ENCODE measurements at places on chromosomes 3 and 15.

GRCh38 chr3:149435996-149436885 is 38.3 kb upstream of the TM4SF4 start:
- DNase-seq, result no peak

GRCh38 chr3:126606001-126606400 is 47.3 kb upstream of the C3orf22 start:
- DNase-seq, result no peak

DNA sequence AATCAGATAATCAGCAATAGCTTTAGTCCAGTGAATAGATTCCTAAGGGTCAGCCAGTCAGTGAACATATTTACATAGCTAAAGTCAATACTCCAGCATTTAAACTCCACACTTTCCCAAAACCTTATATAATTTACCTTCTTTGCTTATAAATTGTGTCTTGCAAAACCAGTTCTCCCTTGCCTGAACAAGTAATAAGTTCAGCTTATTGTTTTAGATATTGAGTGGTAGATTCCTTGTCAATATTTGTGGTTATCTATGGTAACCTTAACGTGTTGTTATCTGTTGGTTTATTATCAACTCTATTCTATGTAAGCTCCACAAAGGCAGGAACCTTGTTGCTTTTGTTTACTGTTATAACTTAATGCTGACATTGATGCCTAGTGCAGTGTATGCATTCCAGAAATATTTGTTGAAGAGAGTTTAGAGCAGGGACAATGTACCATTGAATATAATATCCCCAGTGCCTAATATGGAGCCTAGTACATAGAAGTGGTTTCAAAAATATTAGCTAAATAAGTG is 24.0 kb downstream of the PLSCR5 start:
- no peak for DNase-seq

- DNase-seq, result no peak
Measured at GRCh38 chr3:30688776-30689641, 82.6 kb downstream of the TGFBR2 start.

DNA sequence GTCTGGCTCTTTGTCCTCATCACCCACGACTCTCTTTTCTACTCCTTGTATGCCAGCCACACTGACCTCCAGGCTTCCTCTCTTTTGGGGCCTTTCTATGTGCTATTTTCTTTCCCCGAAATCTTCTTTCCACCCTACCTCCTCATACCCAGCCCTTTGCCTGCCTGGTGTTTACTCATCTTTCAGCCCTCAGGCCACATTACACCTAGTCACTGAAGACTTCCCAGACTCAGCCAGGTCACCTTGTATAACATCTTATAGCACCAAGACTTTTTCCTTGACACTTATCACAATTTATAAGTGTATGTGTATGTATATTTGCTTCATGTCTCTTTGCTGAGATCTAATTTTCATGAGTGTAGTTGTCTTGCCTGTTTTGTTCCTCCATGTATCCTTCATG is 396.4 kb downstream of the NLGN1 start:
- no peak for DNase-seq

DNA sequence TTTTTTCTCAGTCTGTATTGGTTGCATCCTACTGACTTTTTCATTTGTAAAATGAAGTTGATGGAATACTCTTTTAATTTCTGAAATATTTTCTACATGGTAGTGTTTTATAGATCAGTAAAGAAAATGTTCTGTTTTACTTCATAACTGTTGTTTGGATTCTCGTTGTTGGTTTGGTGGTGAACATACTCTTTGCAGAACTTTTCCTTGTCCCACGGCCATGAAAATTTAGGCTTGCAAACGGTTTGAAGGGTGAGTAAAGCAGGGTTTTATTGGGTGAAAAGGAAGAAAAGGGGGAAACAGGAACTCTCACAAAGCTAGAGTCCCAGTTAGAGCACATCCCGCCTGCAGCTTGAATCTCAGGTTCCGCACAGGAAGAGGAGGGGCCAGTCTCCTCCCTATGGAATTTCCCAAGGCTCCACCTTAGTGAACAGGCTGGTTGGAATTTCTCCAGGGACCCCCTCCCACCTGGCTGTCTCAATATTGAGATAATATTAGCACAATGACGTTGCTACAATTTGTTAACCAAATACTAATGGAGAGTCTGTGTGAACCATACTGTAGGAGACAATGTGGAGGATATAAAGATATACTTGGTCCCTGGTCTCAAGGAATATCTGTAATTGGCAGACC is 5.6 kb downstream of the PDCD6IP start:
- no peak for DNase-seq

GRCh38 chr3:66483409-66483906 is 17.4 kb downstream of the LRIG1 start:
- peak; percentile 51 for DNase-seq

DNA sequence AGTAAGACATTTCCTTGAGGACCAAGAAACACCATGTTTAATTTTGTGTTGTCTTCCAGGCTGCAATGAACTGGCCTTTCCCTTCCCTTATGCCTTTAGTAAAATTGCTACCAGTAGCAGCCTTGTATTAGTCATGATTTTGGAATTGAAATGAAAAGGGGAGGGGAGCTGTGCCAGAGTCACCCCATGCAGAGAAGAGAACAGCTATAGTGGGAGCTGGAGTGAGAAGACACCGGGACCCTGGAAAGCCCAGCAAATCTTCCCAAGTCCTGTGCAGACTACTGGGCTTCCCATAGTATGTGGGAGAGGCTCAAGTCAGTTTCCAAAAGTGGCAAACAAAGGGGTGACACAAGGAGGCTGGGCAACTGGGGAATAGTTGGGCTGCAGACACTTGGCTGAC is 178.5 kb downstream of the NR1D2 start:
- no peak for DNase-seq

DNA sequence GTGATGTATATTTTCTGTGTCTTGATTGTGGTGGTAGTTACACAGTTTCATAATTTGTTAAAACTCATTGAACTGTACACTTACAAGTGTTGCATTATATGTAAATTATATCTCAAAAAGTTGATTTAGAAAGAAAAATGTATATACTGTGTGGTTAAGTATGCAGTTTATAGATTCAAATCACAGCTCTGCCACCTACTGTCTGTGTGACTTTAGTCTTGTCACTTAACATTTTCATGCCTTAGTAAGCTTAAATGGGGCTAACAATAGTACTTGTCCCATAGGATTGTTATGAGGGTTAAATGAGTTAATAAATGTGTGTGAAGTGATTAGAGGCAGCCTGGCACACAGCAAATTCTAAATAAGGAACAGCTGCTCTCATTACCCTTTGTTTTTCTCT is 120.9 kb upstream of the P2RY1 start:
- no peak for DNase-seq

DNA sequence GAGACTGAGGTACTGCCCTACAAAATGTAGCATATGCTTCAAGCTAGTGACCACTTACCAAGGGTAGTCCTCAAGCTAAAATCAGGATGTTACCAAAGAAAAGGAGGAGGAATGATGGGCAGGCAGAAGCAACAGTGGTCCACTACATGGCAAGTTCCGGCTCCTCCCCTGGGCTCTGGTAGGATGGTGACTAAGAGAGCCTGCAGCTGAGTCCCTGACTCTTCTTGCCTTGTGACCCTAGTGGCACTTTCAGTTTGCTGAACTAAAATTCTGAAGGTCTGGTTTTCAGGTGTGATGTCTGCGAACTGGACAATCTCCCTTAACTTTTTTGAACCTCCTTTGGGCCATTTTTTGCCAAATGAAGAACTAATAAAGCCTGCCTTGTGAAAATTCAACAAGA is 40.9 kb downstream of the MRPL46 start:
- no peak for DNase-seq

DNA sequence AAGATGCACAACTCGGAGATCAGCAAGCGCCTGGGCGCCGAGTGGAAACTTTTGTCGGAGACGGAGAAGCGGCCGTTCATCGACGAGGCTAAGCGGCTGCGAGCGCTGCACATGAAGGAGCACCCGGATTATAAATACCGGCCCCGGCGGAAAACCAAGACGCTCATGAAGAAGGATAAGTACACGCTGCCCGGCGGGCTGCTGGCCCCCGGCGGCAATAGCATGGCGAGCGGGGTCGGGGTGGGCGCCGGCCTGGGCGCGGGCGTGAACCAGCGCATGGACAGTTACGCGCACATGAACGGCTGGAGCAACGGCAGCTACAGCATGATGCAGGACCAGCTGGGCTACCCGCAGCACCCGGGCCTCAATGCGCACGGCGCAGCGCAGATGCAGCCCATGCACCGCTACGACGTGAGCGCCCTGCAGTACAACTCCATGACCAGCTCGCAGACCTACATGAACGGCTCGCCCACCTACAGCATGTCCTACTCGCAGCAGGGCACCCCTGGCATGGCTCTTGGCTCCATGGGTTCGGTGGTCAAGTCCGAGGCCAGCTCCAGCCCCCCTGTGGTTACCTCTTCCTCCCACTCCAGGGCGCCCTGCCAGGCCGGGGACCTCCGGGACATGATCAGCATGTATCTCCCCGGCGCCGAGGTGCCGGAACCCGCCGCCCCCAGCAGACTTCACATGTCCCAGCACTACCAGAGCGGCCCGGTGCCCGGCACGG is 991 bp downstream of the SOX2 start:
- no peak for DNase-seq

DNA sequence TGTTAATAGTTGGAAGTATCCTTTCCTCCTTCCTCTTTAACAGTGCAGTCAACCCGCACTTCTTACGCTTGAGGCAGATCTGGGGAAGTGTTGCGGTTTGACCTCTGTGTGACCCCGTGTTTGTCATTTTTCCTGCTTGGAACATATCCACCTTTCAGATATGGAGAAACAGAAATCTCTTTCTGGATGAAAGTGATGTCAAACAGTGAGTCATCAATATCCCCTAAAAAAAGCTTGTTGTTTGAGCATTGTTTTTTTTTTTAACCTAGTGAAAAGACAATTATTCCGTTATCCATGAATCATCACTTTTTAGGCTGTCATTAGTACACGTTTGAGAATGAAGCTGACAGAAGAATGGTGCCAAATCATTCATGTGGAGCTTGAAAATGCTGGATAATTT is 293.7 kb downstream of the ARPP21 start:
- no peak for DNase-seq

DNA sequence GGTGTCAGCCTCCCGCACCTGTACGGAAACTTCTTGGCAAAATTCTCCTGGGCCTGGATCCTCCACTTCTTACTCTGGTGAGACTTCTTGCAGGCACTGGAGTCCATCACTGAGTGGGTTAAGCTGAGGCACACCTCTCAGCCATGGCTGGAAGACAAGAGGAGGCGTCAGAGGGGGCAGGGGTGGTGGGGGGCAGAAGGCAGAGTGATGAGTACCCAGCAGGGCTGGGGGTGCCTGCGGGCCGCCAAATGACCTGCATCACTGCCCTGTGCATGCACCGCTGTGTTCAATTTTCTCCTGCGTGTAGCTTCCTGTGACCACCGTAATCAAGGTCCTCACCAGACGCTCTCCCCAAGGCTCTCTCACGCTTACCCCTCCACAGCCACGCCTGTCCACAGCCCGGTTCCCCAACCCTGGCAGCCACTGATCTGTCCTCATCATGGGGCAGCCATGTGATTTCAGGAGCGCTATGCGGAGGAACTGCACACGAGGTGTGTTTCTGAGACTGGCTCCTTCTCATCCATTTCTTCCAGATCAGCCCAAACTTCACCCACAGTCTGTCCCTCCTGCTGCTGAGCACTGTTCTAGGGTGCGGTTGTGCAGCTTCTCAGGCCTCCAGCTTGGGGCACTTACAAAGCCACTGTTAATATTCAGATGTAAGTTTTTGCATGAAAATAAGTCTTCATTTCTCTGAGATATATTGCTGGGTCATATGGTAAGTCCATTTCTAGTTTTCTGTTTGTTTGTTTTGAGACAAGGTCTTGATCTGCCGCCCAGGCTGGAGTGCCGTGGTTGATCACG is 5.2 kb downstream of the C3orf22 start:
- no peak for DNase-seq

DNA sequence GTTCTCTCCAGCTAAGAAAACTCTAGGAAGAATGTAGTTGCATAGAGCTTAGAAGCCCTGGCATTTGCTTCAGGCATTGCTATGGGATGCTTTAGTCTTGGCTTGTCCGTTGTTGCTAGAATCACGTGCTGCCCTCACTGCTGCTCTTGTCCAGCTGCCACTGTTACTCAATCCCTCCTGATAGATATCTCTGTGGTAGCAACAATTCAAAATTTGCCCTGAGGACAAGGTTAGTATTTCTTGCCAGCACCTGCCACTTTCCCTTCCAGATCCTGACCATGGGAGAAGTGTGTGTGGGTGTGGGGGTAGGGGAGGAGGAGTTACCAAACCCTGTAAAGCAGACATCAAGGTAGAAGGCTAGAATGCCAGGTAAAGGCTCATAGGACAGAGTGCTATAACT is 113.8 kb downstream of the PPM1L start:
- DNase-seq, result peak; percentile 59

GRCh38 chr3:155663467-155664212 is 81.2 kb downstream of the PLCH1 start:
- DNase-seq, result no peak

GRCh38 chr3:184186184-184186901 is at the start of gene ABCF3:
Gene ABCF3, plus strand, starts transcription at chr3:184186199. Its CDS starts 9 bp downstream, at chr3:184186208.
- peak; percentile 77 for DNase-seq

GRCh38 chr3:45940781-45941365 is 2.4 kb upstream of the CXCR6 start:
- no peak for DNase-seq

DNA sequence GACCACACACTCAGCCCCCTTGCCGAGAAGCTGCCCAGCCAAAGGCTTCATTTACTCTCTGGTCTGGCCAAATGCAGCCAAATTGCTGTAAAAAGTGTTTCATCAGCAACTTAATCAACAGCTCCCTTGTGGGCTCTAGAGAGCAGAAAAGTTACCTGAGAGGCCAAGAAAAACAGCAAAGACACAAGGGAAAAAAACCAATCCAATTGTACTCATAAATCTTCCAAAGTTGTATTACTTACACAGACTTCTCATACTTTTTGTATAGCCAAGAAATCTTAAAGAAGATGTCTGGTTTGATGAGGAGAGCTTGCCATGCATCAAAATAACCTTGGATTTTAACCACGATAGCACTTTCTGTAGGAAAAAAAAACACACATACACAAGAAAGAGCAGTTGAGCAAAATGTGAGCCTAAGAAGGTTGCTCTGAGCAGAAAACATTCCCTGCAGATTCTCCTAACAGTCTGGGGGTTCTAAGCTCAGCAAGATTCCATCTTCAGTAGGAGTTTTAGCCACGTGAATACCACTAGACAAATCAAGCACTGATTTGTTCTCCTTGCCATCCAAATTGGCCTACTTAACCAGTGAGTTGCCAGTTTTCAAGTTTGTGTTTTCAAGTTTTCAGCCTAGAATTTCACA is 120.0 kb downstream of the CYP19A1 start:
- DNase-seq, result no peak

GRCh38 chr3:117480972-117481371 is 771.4 kb downstream of the TUSC7 start:
- no peak for DNase-seq

DNA sequence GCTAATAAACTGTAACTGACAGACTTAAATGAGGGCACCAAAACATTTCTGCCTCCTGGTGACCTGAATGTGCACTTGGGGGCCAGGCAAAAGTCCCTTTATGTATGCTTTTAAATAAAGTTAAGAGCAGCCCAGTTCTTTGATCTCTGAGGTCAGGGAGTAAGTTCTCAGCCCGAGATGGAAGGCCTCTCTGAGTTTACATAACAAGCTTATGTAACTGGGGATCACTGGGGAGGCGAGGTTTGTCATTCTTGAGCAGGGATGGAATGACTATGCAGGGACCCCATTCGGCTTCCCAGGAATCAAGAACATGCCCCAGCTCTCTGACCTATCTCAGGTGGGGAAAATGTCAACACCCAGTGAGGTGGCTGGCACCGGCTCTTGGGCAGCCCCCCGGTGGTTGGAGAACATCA is 198.7 kb upstream of the BHLHE40 start:
- DNase-seq, result no peak

Measured in tibial artery (tissue), 4 donors.